ENCODE measurements at places on chromosomes 6 and 20.

DNA sequence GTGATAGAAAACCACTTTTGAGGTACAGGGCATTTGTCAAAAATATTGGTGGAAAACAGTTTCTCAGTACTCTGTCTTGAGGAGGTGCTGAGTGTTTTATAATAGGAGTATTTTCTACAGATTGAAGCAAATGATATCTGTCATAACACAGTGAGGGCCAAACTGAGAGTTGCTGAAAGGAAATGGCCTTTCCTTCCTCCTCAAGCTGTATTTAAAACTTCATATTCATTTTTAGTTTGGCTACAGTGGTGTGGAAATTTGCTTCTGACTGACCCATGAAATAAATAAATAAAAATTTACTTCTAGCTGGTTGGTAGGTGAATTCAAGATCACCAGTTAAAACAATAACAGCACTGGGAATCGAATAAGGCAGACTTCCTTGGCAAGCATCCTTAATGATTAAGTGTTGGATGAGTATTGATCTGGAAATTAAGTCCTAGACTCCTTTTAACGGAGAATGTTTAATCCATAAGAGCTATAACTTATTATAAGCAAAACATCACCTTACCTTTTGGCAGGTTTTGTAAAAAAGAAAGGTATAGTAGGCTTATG lies 828.6 kb upstream of the CITED2 start:
- peak; percentile 16 for DNase-seq

DNA sequence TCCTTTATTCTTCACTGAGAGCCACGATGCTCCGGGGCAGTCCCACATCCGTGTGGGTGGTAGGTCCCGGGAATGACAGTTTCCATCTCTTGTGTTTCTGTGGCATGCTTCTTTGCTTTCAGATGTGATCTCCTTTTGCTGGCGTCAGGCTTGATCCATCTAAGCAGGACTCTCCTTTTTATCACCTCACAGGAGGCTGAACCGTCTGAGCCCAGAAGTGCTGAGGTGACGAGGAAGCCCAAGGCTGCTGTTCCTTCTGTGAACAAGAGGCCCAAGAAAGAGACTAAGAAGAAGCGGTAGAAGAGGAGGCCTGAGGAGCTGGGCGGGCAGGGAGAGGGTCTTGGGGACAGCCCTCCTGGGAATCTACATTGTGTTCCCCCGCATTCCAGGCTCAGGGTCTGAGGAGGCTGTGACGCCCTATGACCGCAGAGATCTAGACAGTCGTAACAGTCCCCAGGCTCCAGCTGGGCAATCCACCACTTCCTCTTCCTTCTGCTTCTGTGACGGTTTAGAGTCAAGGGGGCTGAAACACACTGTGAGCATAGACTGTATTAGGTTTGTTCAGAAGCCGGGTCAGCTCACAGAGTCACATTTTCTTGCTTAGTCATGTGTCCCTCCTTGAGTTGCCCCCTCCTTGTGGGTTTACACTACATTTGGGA lies 26.8 kb downstream of the MANBAL start:
- peak; percentile 40 for DNase-seq

GRCh38 chr20:40497899-40498691 lies 190.9 kb downstream of the MAFB start:
- DNase-seq: peak; percentile 73

- no peak for DNase-seq
Observed at GRCh38 chr6:158387036-158387435, 74.8 kb downstream of the TULP4 start.

DNA sequence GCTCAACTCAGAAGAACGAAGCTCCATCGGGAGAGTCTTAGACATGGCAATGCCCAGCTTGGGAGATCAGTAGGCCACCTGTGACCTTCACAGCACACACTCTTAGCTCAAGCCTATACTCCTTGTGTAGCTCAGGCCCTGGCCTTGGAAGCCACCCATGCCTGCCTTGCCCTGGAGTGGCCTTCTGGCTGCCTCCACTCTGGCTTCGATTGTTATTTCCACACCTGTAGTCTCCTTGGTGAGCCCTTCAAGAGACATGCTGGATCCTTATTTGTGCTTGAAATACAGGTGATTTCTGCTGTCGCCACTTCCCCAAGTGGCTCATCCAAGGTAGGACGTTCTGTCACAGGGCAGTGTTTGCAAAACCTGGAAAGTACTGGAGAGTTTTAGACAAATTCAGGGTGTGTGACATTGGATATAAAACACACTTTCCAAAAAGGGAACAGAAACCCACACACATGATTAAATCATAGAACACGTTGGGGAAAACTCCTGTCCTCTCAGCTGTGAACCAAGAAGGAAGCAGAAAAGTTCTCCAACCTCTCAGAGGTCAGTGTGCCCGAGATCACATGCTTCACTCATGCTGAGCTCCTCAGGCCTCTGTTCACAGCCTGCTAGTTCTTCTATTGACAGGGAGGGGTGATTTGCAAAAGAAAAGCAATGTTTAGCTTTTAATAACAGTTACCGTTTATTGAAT lies 391.8 kb downstream of the CDC5L start:
- DNase-seq: no peak

DNA sequence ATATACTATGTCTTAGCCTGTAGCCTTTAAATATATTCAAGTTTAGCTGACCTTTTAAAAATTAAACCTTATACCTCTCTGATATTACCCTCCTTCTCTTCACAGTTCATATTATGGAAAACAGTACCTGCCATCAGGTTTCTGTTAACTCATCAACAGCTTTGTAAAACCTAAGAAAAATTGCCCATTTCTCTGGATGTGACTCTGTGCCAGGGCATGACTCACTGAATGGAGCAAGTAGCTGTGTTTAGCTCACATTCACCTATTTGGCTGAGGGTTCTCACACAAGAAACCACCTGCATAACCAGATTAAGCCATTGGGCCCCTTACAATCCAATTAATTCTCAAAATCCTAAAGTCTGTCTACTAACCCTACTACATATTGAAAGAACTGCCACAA lies 678.8 kb upstream of the MARCKS start:
- DNase-seq: no peak

DNA sequence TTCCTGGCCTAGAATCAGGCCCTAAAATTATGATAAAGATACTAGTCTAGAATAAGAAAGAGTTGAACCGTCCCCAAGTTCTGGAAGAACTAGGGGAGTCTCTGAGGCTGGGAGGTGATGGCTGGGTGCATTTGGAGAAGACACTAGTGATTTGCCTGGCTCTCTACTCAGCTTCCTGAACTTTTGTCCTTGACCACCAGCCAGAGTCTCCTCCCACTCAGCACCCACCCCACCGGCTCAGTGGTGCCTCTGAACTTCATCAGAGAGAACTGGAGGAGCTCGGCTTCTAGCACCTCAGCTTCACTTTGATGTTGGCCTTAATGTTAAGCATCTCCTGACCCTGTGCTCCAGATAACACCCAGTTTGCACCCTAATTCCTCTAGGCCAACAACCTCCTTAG lies 73.0 kb downstream of the PERP start:
- no peak for DNase-seq

DNA sequence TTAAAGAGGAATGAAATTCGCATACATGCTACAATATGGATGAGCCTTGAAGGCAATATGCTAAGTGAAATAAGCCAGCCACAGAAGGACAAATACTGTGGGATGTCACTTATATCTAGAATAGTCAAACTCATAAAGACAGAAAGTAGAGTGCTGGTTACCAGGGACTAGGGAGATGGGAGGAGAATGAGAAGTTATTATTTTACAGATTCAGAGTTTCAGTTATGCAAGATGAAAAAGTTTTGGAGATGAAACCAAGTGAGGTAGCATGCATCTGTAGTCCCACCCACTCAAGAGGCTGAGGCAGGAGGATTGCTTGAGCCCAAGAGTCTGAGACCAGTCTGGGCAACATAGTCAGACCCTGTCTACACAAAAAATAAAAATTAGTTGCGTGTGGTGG lies 82.5 kb upstream of the ARID1B start:
- DNase-seq: no peak

GRCh38 chr6:67265996-67266921 lies 1368.8 kb upstream of the ADGRB3 start:
- no peak for DNase-seq

- no peak for DNase-seq
Observed at GRCh38 chr6:113884011-113884410, 26.9 kb downstream of the MARCKS start.

DNA sequence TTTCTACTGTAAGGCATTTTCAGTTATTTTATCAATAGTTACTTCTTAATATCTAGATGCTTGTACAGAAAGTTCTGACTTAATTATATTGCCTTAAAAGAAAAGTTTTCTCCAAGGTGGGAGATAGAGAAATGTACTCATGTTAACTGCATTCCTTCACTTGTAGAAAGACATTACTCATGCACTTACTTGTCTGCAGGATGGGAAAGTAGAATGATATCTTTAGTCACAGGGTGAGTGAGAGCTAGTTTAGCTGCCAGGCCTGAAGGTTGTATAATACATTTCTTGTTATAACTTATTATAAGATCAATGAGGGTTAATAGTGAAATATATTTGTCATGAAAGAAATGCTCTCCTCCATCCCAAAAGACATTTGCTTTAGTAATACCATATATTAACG lies 92.1 kb downstream of the CRYBG1 start:
- no peak for DNase-seq

GRCh38 chr6:142200846-142201628 lies 54.0 kb downstream of the VTA1 start:
- DNase-seq: no peak

DNA sequence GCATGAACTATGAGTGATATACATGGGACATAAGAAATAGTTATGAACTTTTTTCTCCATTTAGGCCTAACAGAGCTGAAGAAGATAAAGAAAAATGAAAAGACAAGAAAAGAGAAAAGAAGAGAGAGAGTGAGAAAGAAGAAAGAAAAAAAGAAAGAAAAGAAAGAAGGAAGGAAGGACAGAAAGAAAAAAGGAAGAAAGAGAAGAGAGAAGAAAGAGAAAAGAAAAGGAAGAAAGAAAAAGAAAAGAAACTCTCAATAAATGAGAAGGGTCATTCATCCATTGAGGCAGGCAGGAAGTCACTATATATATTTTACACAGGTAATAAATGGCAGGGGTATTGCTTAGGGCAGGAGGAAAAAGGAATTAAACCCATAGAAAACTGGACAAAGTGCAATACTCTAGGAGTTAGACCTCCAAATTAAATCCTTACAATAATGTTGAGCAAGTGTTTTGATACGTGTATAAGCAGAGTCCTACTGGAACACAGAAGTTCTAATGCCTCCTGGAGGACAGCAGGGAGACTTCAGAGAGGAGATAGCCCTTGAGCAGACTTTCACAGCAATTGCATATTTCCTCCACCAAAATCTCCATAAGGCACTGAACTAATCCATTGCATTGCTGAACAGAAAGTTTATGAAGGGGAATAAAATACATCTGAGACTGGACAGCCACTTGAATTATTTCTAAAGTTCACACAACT lies 86.4 kb upstream of the TENT5A start:
- no peak for DNase-seq

GRCh38 chr6:19842030-19842615 lies 5.0 kb downstream of the ID4 start:
- DNase-seq: no peak

DNA sequence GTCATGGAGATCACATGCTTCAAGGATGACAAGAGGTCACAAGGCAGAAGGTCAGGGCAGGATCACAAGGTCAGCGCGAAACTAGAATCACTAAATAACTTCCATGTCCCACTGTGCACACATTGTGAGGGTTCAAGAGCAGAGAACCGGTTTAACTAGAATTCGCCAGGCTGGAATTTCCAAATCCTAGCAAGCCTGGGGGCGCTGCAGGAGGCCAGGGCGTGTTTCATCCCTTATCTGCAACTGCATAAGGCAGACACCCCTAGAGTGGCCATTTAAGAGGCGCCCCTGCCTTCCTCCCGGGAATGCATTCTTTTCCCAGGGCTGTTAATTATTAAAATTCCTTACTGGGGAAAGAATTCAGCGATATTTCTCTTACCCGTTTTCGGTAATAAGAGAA lies 40.2 kb upstream of the SLC22A1 start:
- DNase-seq: no peak

GRCh38 chr6:44390158-44390683 lies 2.7 kb downstream of the CDC5L start:
- no peak for DNase-seq

- no peak for DNase-seq
Observed at GRCh38 chr6:12422848-12423247, 132.7 kb downstream of the EDN1 start.

DNA sequence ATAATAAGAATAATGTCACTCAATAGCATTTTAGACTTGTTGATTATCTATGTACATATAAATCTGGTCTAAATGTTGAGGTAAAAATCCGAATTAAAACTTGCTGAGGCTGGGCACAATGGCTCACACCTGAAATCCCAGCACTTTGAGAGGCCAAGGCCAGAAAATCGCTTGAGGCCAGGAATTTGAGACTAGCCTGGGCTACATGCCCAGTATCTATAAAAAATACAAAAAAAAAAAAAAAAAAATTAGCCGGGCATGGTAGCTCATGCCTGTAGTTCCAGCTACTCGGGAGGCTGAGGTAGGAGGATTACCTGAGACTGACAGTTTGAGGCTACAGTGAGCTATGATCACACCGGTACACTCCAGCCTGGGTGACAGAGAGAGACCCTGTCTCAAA lies 34.2 kb upstream of the SUPT3H start:
- DNase-seq: no peak

DNA sequence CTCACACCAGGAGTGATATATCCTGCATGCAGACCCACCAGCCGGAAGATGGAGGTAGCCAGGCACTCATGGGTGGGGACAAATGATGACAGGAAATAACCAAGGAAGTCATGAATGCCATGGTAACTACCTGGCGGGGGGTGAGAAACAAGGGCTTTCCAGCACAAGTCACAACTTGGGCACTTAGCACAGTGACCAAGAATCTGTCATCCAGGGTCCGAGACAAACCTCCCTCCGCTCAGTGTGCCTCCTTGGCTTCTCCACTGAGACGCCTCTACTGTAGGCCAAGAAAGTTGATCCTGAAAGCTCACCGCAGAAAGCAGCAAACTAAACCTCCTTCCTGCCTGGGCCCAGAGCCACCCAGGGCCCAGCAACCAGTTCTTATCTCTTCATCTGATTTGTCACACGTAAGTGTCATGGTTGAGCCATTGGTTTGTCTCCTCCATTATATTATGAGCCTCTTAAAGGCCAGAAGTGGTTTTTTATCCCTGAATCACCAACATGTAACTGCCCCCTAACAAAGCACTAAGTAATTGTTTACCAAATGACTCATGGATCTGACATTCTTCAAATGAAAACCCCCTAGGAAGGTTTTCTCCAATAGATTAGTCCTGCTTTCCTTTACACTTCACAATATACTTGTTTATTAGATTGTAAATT lies 84.3 kb upstream of the TAB2 start:
- DNase-seq: peak; percentile 95

DNA sequence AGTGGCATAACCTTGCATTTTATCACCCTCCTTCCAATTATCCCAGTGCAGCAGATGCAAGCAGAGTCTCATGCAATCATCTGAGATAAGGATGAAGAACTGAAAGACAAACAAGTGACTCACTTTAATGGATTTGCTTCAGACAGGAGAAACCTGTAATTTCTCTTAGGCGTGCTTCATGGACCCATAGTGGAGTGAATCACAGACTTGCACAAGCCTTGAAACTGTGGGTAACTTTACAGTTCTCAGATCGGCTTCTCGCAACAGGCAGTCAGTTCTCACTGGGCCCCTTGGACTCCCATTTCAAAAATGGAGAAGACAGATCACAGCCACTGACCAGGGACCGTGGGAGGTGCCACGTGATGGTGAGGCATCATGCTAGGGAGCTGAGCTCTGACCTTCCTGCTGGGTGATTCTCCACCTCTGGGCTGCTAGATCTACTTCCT lies at the start of gene ADGRF4:
Gene ADGRF4, plus strand, starts transcription at position 239 of the 446 bp plus-strand sequence. CDS start 8,666 bp downstream, outside the sequence.
- DNase-seq: peak; percentile 88

Measured in mesenchymal stem cell (in vitro differentiated cells and primary cell).